ENCODE measurements at places on chromosomes 12 and 14. TPM values are rescaled to one million over a fixed set of nuclear protein-coding genes. Genes with fewer than 3 reads are reported as not detected.

The VEZT gene
- 98.6 TPM for total RNA-seq

The SDR9C7 gene
- total RNA-seq: 0.31 TPM

The CCDC197 gene
- total RNA-seq: not detected

The FRMD6 gene
- 111 TPM for total RNA-seq

The KCNMB4 gene
- total RNA-seq: 0.31 TPM

The SMIM41 gene
- not detected for total RNA-seq
